ENCODE measurements at places on chromosomes 4 and X. TPM values are rescaled to one million over a fixed set of nuclear protein-coding genes. Genes with fewer than 3 reads are reported as not detected.

GRCh38 chrX:17372052-17372451 lies 2.9 kb upstream of the NHS start:
- DNase-seq, result no peak

DNA sequence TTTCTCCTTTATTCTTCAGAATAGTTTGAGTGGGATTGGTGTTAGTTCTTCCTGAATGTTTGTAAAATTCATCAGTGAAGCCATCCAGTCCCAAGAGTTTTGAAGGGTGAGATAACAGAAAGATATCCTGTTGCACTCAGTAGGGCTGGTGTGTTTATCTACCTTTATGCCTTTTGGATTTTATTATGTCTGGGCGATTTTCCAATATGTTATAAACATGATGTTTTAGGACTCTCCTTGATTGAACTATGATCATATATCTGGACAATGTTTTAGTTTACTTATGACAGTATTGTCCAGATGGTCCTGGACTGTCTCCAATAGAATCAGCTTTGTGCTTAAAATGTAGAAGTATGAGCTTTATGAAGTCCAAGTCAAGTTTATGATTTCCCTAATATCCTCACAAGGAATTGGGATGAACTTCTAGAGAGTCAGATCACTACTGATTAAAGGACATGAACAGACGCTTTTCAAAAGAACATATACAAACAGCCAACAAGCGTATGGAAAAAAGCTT lies 77.6 kb upstream of the ITM2A start:
- DNase-seq, result no peak

DNA sequence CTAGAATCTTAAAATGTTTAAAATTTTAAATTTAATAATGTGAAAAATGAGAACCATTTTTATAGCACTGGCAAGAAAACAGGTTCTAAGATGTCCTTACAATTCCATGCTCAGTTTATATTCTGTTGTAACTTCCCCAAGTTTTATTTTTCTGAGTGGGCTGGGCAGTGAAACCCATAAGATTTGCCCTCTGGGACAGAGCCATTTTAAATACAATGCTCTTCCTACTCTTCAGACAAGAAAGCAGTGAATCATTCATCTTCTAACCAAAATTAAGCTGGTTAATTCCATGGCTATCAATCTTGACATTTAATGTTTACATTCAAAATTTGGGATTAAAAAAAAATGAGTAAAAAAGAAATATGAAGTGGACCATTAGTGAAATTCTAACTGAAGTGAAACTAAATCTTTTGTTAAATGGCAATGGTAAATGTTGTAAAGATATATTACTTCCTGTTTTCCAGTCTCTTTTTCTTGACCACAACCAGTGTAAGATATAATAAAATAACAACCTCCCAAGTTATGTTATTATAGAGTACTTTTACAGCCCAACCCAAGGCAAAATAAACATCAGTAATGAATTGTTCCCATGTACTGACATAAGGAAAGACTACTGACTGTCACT lies 37.2 kb upstream of the PTPN13 start:
- DNase-seq, result no peak

- no peak for DNase-seq
Measured at GRCh38 chrX:108732630-108733321, 3.6 kb downstream of the IRS4 start.

GRCh38 chrX:115499112-115499805 lies 61.7 kb upstream of the PLS3 start:
- DNase-seq, result no peak

DNA sequence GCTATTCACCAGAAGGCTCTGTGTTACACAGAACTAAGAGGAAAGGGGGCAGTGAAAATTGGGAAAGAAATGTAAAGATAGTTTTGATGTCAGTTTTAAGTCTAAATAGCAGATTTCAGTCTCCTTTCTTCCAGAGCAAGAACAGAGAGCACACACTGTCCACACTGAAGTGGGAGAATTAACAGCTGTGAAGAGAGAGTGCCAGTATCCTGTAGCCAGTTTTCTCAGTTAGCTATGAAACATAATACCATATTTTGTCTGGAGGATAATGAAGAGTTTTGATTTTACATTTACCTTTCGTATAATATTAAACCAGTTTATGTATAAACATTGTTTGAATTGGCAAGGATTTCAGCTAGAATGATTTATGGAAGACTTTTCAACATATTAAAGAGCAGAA lies 35.1 kb downstream of the FBXO8 start:
- DNase-seq, result no peak

- no peak for DNase-seq
Measured at GRCh38 chrX:48890934-48891401, 6.6 kb downstream of the TIMM17B start.

DNA sequence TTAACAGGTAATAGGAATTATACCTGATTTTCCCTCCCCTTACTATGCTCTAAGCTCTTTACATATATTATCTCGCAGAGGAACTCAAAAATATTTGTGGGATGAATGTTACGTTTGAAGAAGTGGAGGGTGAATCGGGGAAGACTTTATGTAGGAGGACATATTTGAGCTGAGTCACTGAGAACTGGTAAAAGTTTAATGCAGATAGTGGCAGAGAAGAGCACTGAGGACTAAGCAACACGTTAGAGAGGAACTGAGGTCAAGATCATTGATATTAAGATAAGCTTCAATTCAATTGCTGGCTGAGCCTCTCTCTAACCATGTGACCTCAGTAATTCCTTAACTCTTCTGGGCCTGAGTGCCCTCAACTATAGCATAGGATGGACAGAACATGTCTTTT lies 26.4 kb upstream of the ELOVL6 start:
- DNase-seq, result no peak

DNA sequence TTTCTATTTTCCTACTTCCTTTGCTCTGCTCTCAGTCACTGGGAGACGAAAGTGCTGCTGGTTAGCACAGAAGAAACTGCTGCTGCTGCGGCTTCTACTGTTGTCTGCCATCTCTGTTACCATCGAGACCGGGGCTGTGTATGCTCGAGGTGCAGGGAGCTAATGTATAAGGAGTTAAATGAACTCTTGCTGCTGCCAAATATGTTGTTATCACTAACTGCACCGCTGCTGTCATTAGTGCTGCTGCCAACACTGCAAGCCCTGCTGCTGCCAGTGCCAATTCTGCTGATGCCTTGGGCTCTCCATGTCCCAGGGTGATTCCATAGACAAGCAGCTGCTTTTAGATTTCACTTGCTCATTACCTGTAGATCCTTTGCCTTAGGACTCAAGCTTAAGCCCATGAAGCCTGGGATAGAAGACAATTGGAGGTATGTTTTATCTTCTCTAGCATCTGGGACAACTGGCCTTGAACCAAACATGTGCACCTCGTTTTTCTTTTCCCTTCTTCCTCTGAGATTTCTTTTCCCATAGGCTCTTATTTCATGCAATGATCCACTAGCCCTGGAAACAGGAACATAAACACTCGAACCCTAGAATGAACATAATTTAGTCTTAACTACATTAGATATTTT lies 107.8 kb downstream of the CCSER1 start:
- no peak for DNase-seq

- no peak for DNase-seq
Measured at GRCh38 chrX:19462879-19463278, 52.4 kb downstream of the MAP3K15 start.

GRCh38 chr4:76968937-76969336 lies 19.4 kb downstream of the SEPTIN11 start:
- DNase-seq, result no peak

- no peak for DNase-seq
Measured at GRCh38 chr4:68570122-68570507, 6.0 kb downstream of the UGT2B17 start.

- no peak for DNase-seq
Measured at GRCh38 chrX:97398030-97398551, 514.4 kb downstream of the RPA4 start.

- DNase-seq, result no peak
Measured at GRCh38 chr4:10033191-10033881, 12.0 kb upstream of the SLC2A9 start.

ABCG2 gene
- 0.57 TPM for polyA plus RNA-seq

SPANXN3 gene
- not detected for polyA plus RNA-seq

DNA sequence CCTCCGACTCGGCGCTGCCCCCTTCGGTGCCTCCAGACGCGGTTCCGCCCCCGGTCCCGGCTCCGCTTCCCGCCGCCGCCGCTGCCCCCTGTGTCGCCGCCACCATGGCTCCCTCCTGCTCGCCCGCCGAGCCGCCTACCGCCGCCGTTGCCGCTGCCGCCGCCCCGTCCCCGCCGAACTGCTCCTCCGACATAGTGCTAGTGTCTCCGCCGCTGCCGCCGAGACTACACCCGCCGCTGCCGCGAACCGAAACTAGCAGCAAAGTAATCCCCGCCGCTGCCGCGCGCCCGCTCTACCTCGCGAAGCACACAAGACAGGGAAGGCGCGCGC lies 340 bp downstream of the HNRNPD start:
- DNase-seq, result no peak

DNA sequence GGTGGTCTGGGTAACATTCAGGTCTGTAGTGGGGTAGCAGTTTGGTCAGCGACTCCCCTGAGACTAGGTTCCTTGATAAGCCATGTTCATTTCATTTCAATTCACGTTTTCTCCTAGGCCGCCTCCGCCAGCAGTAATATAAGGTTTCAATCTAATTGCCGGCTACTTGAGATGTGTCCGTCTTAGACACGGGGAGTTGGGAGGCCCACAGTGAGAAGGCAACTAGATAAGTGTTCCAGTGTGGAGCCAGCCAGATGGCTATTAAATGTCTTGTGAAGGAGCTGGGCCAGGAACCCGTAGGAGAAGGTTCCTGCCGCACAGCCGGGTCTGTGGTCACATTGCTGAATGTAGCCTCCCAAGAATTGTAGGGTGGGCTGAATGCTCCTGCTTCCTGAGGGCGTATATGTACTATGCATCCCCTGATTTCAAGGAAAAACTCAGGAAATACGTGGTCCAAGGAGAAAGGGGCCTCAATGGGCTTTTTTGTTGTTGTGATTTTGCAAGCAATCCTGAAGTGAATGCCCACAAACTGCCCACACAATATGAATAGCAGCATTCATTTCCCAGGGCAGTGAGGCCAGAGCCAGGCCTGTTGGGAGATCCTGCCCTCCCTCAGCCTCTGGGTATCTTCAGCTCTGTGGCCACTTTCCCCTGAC lies 220.6 kb upstream of the RPL34 start:
- DNase-seq, result no peak

SPON2 gene
- polyA plus RNA-seq, result 1.2 TPM

ADGRL3 gene
- polyA plus RNA-seq, result not detected

- DNase-seq, result no peak
Measured at GRCh38 chrX:40922307-40922706, 162.9 kb upstream of the USP9X start.
